ENCODE measurements at places on chromosomes 3 and 15.

DNA sequence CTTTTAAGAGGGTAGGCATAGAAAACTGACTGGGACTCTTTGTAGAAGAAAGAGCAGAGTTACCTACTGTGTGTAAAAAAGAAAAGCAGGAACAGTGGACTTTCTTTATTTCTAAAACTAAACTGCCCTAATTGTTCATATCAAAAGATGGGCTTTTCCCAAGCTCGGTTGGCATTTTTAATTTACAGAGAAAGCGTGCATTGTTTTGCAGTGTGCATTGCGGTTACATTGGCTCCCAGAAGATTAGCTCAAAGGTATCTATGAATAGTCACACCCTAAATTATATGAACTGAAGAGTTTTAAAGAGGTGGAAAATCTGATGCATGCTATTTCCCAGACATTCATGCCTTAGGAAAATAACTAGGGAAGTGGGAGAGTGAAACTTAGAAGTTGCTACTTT lies 36.5 kb downstream of the MITF start:
- DNase-seq: no peak

GRCh38 chr3:98982351-98982750 lies 80.9 kb upstream of the DCBLD2 start:
- DNase-seq: peak; percentile 36

DNA sequence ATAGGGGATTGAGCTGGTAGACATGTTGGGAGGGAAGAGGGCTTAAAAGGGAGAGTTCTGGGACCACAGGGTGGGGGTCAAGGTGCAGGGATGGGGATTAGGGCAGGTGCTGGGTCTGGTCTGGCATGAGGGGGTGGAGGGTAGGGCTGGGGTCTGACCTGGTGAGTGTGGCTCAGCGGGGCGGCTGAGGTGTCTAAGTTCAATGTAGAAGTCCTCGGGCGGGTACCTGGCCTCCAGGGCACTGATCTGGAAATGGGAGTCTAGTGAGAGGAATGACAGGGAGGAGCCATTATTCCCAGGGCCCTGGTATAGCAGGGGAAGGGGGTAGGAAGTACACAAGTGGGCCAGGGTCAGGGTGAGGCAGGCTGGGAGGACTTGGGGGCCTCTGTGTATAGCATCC lies 39.6 kb downstream of the RAB11A start:
- no peak for DNase-seq

DNA sequence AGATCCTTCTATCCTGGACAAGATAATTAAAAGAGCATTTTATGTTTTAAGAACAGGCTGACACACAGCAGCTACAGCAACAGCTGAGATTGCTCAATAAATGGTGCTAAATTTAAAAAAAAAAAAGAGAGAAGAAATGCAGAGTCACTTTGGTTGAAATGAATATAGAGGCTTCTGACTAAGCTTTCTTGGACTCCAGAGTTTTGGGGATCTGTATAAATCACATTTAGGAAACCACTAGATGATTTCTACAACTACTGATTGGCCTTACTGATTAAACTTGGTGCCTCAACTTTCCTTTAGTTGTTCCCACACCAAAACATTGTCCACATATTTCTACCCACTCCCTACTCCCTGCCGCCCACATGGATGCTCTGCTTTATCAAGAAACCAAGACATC lies 132.9 kb upstream of the ZBTB20 start:
- DNase-seq: no peak

- DNase-seq: no peak
Measured at GRCh38 chr15:50055332-50055731, 63.7 kb downstream of the ATP8B4 start.

- DNase-seq: no peak
Measured at GRCh38 chr15:59237924-59238331, 31.3 kb downstream of the LDHAL6B start.

- peak; percentile 30 for DNase-seq
Measured at GRCh38 chr15:101269479-101270223, 7.6 kb downstream of the SELENOS start.

DNA sequence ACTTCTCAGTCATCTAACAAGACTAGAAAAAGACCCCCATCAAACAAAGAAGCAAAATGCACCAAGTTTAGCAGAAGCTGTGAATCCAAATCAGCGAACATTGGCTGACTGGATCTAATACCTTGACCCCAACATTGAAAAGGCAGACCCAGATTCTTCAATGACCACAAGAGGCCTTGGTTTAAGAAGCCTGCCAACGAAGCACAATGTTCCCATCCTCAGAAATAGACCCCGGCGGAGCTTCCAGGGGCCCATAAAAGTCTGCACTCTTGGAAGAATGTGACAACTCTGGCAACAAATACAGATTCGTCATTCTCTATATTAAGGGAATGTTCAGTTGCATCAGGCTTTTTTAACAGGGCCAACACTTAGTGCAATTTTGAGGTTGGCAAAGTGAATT lies 112.8 kb upstream of the BCL6 start:
- DNase-seq: no peak

- no peak for DNase-seq
Measured at GRCh38 chr15:62469478-62469873, 304.4 kb upstream of the C2CD4B start.

GRCh38 chr3:32200490-32200889 lies 38.0 kb upstream of the CMTM8 start:
- no peak for DNase-seq

- peak; percentile 10 for DNase-seq
Measured at GRCh38 chr3:95134693-95135413, 1072.0 kb downstream of the NSUN3 start.

DNA sequence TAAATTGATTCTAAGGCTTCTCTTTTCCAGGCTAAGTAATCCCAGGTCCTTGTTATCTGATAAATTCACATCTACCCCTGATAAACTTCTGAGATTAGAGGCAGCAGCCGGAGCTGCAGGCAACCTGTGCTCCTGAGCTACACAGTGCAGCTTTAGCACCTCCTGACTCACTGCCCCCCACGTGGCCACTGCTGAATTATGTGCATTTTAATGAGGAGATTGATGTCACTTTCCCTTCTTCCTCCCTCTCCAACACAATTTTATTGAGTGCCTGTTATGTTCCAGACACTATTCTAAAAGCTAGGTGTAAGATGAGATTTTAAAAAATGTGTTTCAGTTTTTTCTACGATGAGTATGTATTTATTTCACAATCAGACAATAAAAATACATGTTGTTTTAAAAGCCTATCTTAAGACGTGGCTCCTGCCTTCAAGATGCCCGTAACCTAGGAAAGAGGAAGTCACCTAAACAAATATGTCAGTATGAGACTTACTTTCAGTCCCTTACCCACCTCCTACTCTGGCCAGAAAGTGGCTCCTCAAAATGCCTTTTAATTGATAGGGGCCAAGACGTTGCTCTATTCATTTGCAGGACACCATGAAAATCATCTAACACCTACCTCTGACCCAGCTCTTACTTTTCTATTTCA lies 161.5 kb upstream of the PFN2 start:
- DNase-seq: peak; percentile 16

GRCh38 chr3:32147933-32148332 lies 41.5 kb downstream of the GPD1L start:
- no peak for DNase-seq

DNA sequence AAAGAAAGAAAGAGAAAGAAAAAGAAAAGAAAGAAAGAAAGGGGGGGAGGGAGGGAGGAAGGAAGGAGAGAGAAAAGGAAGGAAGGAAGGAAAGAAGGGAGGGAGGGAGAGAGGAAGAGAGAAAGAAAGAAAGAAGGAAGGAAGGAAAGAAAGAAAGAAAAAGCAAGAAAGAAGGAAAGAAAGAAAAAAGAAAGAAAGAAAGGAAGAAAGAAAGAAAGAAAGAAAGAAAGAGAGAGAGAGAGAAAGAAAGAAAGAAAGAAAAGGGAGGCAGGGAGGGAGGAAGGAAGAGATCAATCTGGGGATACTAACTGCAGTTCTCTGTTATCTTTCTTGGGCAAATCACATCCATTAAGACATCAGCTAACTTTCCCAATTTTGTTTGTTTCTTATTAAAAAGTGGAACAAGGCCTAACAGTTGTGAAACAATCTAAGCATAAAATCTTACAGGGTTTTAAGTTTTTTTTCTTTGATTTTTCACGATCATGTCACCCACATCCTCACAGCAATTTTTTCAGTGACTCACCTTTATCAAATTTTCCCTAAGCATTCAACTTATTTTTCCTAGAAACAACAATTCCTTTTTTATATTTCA lies 36.8 kb downstream of the TBC1D2B start:
- DNase-seq: no peak

DNA sequence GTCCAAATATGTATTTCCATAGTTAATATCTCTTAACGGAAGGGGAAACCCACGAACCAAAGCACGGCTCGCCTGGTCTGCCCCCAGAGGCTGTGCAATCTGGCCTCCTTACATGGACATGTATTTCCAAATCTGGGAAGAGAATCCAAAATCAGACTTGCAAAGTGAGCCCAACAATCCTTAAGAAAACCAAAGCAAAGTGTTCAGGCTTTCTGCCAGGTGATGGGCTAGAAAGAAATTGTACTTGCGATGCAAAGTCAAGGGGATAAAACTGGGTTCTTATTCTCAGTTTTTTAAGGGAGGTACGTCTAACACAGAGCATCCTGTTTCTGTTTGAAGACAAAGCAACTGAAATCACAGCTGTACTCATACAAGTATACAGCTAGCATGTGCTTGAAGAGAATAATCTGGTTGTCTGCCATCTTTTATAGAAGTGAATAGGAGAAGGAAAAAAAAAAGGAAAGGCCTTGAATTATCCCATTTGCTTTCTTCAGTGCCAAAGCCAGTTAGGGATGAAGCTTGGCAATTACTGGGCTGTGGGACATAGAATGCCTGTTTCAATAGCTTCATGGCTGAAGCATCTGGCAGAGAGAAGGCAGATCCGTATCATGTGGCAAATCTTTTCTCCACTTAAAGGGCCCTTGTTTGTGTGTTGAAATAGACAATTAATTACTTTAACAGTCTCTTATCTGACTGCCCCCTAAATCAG lies 48.4 kb downstream of the LRIG1 start:
- no peak for DNase-seq

DNA sequence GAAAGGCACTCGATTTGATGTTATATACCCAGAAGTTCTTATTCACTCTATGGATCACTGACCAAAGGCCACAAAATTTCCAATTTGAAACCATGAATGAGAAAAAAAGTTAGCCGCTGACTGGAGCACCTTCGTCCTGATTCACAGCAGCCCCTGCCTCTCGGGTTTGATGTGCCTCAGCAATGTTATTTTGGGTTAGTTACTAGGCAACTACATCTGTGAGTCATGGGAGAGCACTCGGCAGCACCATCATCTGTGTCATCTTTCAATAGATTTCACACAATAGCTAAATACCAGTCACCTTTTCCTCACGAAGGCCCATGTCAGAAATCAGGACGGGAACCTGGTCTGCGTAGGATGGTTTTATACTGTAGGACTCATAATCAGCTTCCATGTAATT lies 269.2 kb downstream of the ZBBX start:
- peak; percentile 65 for DNase-seq

DNA sequence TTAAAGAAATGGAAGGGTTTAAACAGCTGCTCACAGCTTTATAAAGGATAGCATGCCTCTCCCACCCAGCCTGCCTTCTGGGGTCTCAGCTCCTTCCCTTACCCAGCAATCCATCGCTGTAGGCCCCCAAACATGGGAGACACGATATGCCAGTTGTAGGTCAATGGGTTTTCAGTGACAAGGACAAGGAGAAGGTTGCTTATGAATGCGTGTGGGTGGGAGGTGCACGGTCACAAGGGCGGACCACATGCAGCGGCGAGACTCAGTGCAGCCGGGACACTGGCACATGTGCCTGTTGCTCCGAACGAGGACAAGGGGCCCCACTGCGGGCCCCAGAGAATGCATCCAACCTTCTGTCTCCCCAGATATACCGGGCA lies 67.0 kb downstream of the MGLL start:
- no peak for DNase-seq

DNA sequence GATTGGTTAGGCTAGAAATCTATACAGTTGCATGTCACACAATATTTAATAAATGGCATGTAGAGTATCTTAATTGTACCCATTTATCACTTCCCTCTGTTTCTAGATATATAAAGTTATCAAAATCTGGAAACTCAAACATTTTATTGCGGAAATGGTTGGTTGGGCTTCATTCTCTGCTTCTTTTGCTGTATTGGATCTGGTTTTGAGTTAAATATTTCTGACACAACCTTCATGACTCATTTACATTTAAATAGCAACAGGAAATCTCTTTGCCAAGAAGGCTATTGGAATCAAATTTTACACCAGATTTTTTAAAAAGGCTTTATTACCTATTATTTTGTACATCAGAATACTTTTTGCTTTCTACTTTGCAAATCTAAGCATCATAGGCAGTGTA lies 153.8 kb downstream of the EBLN2 start:
- DNase-seq: no peak

DNA sequence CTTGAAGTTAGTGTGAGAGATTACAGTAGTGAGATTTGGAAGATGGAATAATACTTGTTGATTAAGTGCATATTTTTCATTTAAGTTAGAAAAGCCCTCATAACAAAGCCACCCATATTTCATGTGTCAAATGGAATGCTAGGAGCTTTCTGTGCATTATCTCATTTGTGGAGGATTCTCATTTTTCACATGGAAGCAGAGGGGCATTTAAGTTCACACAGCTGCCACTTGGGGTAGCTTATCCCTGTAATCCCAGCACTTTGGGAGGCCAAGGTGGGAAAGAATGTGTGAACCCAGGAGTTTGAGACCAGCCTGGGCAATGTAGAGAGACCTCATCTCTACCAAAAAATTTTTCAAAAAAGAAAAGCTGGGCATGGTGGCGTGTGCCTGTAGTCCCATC lies 55.2 kb downstream of the RAB7A start:
- DNase-seq: no peak

- no peak for DNase-seq
Measured at GRCh38 chr3:47580481-47580880, 1.8 kb upstream of the CSPG5 start.

DNA sequence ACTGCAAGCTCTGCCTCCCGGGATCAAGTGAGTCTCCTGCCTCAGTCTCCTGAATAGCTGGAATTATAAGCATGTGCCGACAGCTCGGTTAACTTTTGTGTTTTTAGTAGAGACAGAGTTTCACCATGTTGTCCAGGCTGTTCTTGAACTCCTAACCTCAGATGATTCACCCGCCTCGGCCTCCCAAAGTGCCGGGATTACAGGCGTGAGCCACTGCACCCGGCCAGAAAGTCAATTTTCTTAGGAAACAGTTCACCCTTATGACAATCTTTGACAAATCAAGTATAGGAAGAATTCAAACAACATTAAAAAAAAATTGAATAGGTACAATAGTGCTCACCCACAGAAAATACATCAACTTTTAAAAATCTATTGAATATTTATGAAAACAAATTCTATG lies 23.6 kb upstream of the DUT start:
- no peak for DNase-seq

GRCh38 chr3:142852009-142852408 lies 36.9 kb downstream of the PCOLCE2 start:
- peak; percentile 36 for DNase-seq

DNA sequence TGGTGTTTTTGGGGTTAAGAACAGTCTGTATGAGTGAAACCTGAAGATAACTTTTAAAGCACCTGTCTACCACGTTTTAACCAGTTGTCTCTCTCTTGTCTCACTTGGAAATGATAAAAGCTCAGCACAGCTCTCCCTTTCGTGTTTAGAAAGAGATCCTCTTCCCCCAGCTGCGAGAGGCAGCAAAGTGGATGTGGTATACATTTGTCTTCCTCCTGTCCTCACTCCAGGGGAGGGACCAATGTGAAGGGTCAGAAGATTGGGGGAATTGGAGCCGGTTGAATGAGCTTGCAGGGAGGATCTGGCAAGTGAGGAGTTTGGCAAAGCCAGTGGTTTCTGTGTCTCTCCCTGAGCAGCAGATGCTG lies 14.6 kb downstream of the SMAD6 start:
- DNase-seq: no peak
